ENCODE measurements at places on chromosomes 4 and X. TPM values are rescaled to one million over a fixed set of nuclear protein-coding genes. Genes with fewer than 3 reads are reported as not detected.

DNA sequence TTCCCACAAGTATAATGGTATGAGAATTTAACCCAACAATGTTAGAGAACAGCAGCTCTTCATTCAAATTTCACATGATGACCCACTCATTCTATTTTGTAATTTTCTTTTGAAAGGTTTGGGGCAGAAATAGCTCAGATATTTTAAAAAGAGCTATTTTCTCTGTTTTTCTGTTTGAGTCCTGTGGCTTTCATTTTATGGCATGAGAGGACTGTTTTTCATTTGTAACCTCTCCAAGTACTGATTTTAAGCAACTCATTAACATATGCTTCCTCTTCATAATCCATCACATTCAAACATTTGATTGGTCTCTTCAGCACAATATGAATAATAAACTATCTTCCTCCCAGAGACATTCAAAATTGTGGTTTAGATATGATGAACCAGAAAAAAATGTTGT, 129.0 kb upstream of the TEX13A start:
- DNase-seq = no peak

GRCh38 chr4:7539186-7539585, 104.5 kb upstream of the PSAPL1 start:
- DNase-seq = no peak

DNA sequence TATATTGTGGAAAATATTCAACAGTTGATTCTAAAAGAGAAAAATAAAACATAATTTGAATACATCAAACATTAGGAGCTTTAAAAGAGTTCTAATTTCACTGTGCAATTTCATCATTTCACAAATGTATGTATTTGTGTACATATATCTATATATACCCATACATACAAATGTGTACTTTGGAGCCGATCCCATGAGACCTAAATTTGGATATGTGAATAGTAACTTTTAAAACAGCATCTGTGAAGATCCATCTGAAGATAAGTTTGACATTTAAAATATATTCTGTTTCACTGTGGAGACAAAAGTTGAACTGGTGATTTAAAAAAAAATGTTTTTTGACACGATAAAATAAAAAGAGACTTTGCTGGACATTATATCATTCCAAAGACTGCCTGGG, 374.0 kb downstream of the TMA16 start:
- no peak for DNase-seq

DNA sequence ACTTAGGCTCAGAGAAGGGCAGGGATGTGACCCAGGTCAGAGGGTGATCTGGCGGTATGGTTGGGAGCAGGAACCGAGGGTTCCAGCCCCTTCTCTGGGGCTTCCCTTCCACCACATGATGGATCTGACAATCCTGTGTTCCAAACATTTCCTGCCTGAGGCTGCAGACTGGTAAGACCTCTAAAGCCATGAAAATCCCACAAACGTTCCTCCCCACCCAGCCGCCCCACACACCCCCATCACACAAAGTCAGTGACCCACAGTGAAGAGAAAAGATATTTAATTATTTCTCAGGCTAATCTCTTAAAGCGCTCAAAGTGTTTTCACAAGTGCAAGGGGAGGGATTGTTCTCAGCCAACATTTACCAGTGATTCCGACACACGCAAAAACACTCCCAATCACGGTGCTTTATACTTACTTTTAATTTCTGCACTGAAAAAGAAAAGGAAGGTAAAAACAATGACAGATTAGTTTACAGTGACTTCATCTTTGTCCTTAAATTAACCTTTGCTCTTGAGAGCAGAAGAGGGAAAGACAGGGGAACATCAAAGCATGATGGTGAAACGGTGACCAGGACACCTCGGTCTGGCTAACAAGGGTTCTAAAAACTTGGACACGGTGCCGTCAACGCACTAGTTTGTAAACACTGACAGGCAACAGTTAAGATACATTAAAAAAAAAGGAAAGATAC, 42.4 kb downstream of the WDR1 start:
- DNase-seq = no peak

DNA sequence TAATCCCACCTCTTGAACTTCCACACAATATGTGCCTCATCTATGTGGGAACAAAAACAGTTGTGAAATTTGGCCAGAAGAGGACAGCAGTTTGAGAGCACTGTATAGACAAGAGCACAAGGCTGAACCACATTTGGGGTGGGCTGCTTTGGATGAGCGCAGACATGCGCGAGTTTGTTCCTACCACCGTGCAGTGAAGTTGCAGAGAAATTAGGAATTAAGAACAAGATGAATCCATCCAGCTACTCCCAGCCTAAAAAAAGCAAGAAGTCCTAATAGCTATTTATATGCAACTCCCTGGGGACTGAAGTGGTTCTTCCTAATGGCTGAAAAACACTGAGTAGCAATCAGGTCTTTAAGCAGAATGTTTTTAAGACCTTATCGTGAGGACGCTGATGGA, 1.0 kb downstream of the GAB3 start:
- no peak for DNase-seq

DNA sequence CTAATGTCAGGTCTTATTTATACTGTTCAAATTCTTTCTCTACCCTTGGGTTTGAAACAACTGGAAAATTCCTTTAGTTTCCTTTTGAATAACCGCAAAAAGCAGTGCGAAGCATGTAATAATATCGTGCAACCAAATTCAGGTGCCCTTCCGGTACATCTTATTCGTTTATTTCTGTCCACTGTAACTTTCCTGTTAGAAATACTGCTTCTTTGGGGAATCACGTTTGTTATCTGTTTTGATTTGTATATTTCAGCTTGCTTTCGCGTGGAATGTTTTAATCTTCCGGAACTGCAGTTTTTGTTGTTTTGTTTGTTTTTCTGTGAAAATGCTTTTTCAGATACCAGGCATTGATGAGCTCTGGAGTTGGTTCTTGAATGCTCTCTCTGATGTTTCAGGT, 85.7 kb upstream of the HPRT1 start:
- no peak for DNase-seq

DNA sequence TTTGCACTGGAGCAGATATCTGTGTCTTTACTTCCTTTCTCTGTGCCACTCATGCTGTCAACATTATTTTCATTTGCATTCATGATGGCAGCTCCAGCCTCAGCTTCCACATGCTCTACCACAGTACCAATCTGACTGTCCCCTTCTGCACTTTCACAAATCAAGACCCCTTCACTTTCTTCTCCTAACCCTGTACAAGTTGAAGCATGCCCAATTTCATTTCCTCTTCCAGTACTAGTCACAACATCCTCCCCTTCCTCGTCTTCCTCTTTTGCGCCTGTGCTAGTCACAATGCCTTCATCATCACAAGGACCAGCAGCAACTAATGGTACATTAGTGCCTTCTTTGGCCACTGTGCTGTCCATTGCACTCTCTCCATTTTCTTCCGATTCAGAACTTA, 26.5 kb downstream of the BOD1L1 start:
- no peak for DNase-seq

BANK1 gene
- 1.9 TPM for total RNA-seq

HPSE gene
- 3.8 TPM for total RNA-seq

TMEM144 gene
- total RNA-seq = 8.5 TPM

MGAT4D gene
- not detected for total RNA-seq

C4orf50 gene
- not detected for total RNA-seq

IL2 gene
- total RNA-seq = not detected

LONRF3 gene
- total RNA-seq = 7.2 TPM
